SK-N-DZ (cell line): ENCODE measurements at places on chromosomes 7 and 10.

DNA sequence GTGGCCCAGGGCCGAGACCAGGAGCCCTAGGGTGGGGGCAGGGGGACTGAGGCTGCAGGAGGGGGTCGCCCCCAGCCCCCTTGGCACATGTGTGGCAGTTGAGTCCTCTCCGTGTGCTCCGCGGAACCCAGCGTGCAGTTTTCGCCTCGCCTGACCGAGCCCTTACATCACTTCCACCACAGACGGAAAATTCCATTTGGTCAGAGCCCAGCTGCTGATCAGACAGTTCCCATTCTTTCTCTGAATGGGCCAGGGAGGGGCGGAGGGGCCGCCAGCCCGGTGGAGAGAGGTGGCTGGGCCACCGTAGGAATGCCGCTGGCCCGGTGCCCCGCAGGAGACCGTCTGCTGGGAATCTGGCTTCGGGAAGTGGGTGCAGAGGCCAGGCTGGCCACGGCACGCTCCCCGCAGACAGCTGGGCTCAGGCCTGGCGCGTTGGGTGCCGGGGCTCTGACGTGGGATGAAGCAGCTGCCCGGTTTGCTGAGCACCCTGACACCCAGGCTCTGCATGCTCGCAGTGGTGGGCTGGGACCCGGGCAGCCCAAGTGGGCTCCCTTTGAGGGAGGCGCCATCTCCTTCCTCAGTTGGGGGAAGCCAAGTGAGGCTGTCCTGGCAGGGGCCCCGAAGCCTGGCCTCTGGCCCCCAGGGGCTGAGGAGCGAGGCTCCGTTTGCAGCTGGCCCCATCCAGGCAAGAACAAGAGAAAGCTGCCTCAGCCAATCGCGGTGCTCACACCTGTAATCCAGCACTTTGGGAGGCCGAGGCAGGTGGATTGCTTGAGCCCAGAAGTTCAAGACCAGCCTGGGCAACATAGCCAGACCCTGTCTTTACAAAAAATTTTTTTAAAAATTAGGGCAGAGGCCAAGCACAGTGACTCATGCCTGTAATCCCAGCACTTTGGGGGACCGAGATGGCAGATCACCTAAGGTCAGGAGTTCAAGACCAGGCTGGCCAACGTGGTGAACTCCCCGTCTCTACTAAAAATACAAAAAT is 9.9 kb downstream of the TTYH3 start:
- DNase-seq, result no peak

DNA sequence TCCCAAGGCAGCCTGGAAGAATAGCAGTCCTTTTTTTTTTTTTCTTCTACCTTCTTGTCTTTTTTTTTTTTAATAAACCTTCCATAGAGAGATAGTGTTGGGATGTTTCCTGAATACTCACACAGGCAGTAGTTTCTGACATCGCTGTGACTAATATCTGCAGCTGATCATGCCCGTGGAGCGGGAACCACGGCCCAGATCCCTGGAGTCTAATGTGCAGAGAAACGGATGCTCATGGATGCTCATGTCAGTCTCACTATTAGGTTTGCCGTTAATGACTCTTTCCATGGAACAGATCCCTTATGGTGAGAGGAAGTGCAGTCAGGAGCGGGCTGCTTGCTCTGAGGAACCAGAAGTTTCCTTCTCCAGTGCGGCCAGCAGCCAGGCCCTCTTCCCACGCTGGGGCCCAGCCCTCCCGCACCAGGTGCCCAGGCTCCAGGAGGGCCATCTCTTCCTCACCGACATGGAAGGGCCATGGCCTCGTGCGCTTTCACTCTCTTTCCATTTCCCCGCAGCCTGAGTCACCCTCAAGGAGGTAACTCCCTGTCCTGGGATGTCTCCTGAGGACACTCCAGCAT is 132.5 kb downstream of the WDR37 start:
- DNase-seq, result no peak

DNA sequence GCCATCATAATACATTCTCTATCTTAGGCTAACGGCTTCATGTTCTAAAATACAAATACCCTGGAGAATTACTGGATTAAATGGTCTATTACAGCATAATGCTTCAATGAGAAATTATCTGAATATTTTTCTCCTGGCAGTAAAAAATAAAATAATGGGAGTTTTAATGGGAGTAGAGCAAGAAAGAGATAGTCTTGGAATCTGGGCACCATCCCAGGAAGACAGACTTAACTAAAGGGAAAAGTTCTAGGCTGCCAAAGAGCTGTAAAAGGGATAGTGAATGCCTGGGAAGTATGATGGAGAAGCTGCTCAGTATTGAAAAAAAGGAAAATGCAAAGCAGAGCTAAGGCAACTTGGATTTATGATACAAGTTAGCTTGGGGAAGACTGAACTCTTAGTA is 12.1 kb upstream of the SYPL1 start:
- no peak for DNase-seq

DNA sequence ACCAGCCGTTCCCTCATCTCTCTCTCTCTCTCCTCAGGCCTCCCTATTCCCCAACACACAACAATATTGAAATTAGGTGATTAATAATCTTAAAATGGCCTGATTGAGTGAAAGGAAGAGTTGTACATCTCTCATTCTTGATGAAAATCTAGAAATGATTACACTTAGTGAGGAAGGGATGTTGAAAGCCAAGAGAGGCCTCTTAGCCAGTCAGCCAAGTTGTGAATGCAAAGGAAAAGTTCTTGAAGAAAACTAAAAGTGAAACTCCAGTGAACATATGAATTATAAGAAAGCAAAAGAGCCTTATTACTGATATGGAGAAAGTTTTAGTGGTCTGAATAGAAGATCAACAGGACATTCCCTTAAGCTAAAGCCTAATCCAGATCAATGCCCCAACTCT is 695.1 kb downstream of the GRID1 start:
- no peak for DNase-seq

- DNase-seq, result no peak
Observed at GRCh38 chr10:105706281-105707026, 1065.4 kb downstream of the SORCS3 start.

- DNase-seq, result no peak
Observed at GRCh38 chr7:118082506-118082905, 101.5 kb upstream of the LSM8 start.

- DNase-seq, result no peak
Observed at GRCh38 chr7:155132431-155132830, 62.3 kb downstream of the HTR5A start.

- DNase-seq, result no peak
Observed at GRCh38 chr10:117441812-117442443, 66.7 kb upstream of the PDZD8 start.

DNA sequence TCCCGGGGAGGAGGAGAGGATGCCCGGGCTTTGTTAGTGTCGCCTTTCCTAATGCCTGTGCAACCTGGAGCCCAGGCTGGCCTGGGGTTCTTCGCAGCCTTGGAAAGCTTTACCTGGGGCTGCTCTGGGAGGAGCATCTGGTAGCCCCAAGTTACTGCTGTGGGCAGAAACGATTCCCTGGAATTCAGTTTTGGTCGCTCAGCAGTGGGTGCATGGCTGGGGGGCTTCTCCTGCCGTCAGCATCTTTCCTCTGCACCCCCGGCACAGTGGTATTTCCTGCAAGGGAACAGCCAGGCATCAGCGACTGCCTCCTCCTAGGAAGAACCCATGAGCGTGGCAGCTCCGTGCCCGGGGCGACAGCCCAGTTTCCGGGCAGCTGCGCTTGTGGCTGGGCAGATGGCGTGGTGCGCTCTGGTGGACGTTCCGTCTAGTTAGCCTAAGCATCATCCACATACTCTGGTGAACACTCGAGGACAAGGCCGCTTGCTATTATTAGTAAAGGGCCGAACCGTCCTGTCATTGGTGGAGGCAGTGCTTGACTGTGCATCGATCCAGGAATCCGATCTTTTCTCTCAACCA is 107.0 kb upstream of the BTBD16 start:
- peak; percentile 65 for DNase-seq

GRCh38 chr10:130108934-130109604 is 1.6 kb downstream of the C10orf143 start:
- no peak for DNase-seq

DNA sequence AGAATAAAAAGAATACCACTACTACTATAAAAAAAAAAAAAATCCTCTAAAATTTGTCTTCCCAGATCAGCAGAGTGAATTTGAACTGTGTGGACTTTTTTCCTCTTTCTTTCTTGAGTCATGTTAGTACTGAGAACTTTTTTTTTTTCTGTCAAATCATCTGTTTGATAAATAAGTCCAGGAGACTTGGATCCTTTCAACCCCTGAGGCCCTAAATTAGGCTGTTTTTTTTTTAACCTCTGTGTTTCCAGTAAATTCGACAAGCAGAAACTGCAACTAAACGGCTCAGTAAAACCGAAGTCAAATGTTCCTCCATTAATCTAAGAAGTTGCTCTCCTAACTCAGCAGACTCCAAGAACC is 2.7 kb downstream of the MAP3K8 start:
- DNase-seq, result no peak

DNA sequence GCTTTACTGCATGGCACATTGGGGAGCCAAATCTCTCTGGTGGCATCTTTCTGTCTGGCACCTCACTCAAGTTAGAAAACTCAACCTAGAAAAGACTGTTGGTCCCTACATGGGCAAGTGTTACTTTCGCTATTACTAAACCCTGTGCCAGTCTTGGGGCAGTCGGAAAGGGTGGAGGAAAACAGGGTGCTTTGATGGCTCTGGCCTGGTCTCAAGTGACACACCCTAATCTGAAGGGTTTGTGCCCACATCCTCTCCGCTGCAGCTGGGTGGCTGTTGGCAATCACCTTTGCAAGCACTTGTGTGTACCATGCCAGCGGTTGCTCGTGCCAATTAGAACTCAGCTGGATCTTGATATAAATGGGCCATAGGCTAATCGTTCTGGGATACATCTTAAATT is 159.8 kb upstream of the ITGB1 start:
- no peak for DNase-seq

DNA sequence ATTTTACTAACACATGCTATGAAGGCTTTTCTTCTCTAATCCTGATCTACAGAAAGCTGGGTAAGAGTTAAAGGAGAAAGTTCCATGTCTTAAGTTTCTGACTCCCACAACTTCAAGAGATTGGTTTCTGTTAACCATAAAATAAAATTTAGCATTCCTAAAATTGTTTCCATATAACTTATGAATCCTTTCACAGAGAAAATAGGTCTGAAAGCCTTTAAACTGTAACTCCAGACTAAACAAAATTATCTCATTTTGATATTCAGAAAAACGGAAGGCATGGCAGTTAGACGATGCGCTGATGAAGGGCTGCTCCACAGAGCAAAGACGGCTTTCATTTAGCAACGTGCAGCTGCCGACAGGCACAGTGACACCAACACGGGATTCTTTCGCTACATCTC is 133.3 kb downstream of the SLC25A13 start:
- DNase-seq, result no peak

DNA sequence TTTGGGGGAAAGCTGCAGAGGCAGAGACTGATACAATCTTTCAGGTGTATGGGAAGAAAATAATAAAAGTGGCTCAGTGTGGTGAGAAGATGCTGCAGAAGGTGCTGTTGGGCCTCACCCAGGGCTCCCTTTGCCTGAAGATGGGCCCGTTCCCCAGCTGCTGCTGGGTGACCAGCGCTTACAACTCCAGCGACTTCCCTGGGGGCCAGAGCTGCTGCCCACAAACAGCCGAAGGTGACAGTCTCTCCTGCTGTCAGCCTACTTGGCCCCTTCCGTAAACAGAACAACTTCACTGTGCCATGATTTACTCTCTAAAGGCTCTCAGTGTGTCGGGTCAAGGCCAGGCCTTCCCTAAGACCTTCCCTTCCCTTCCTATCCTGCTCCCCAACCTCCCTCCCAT is 93.6 kb upstream of the PCBD1 start:
- no peak for DNase-seq

DNA sequence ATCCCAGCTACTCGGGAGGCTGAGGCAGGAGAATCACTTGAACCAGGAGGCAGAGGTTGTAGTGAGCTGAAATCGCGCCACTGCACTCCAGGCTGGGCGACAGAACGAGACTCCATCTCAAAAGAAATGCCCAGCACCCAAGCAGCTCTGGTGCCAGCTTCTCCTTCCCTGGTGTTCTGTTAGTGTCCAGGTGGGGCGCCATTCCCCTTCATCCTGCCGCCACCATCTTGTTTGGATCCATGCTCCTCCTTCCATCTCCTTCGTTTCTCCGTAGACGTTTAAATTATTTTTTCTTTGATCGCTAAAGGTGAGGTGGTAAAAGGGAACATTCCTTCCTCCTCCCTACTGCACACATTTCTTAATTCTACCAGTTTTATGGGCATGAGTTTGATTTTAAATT is 30.3 kb downstream of the PROSER2 start:
- DNase-seq, result no peak

- no peak for DNase-seq
Observed at GRCh38 chr7:1742555-1743303, 72.7 kb downstream of the ELFN1 start.
